ENCODE measurements at places on chromosomes 5 and 9. TPM values are rescaled to one million over a fixed set of nuclear protein-coding genes. Genes with fewer than 3 reads are reported as not detected.

DNA sequence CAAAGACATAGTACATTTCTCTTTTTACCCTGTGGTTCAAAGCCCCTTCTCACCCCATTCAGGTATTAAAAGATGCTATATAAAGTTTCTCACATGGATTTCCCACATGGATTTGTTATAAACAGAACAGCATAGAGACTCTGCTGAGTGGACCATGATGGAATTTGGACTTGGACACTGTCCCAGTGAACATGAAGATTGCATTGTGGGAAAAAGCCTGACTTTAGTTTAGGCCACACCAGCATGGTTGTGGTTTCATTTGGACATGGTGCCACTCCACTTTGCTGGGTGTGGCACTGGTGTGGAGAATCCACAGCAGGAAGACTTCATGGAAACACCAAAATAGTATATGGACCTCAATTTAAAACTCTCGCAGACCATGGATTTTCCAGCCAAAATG lies 124.6 kb downstream of the ARHGAP26 start:
- no peak for DNase-seq

- DNase-seq, result peak; percentile 50
Measured at GRCh38 chr5:134878403-134878802, 4.2 kb downstream of the TXNDC15 start.

Gene CKS2
- not detected for total RNA-seq

GRCh38 chr5:6480133-6481051 lies 31.7 kb downstream of the UBE2QL1 start:
- DNase-seq, result no peak

Gene CBY3
- not detected for total RNA-seq

- DNase-seq, result no peak
Measured at GRCh38 chr5:71946343-71947030, 160.8 kb upstream of the MAP1B start.

DNA sequence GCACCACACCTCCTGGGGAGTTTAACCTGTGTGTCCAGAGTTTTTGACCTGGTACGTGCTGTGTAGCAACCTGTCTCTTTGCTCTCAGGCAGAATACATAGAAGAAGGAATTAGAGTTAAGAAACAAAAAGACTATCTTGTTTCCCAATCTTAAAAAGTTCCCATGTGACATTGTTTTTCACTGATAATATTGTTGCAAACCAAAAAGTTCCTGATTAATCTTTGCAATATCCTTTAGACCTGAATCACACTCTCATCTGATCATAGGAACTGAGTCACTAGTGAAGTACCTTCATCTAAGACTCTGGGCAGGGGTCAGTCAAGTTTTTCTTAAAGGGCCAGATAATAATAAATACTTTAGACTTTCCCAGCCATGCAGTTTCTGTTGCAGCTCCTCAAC lies 35.1 kb downstream of the BASP1 start:
- no peak for DNase-seq

DNA sequence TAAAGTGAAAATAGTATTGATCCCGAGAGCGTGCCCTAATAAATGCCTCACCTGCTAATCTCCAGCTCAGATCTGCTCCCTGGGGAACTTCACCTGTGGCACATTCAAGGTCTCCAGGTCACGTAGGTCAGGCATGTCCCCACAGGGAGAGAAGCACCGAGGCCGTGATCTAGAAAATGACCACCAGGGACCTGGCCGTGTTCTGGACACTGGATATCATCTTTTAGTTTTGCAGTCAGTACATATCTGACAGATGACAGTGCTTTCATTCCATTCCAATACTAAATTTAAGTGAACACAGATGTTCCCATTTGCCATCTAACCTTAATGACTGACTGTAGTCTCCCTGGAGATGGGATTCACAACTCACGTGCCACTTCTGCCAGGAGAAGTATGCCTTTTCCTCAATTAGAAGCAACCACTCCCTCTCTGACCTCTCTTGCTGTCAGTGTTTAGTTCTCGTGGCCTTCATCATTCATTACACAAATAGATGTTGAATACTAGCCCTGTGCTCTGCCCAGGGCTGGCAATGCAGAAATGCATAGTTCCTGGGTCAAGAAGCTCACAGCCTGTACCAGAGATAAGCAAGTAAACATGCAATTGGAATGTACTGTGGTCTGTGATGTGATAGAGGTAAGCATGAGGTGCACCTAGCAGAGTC lies 276.5 kb downstream of the NTRK2 start:
- no peak for DNase-seq

Gene SPINK6
- not detected for total RNA-seq

Gene C6
- total RNA-seq, result not detected

DNA sequence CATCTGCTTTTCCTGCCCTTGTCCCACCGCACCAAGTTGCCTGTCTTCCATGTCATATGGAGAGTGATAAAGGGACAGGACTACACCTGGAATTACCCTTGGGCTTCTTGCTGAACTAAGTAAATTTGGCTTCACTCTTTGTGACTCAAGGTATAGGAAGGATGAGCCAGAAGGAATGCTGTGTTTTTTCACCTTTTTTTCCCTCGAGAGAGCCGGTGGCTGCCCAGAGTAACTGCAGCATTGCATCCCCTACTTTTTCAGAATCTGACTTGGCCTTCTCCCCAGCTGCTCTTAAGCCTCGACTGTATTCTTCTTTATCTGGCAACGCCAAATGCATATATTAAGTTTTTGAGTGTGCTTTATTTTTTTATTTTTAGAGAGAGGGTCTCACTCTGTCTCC lies 38.4 kb downstream of the RCL1 start:
- DNase-seq, result no peak

DNA sequence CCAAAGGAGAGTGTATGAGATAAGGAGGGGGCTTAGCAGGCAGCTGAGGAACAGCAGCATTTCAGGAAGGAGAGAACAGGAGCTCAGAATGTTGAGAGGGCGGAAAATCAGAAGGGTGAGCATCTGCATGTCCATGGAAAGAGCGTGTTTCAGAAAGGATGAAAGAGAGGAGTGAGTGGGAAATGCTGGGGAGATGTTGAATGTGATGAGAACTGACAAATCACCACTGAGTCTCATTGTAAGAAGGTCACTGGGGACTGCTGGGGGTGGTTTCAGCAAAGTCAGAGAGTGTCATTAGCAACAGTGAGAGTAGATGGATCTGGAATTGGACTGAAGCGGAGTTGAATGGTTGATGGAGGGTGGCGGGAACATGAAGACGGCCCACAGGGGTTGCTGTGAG lies 65.8 kb downstream of the ANKRD33B start:
- no peak for DNase-seq

GRCh38 chr9:125486576-125486975 lies 220.4 kb downstream of the MAPKAP1 start:
- DNase-seq, result no peak

DNA sequence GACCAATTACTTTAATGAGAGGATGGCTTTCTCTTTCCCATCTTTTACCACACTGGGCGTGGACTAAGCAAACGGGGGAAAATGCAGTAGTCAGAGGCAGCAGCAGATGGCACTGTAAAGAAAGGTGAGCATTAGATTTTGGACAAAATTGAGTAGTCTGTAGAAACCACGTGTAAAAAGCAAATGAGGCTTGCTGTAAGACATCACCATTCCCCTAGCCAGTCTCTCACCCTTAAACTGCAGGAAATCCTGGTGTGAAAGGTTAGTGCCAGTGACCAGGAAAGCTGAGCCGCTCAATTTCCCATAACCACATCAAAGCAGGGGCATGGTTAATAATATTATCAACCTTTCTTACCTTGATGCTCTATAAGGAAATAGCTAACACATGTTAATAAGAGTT lies 31.8 kb downstream of the SPATA31C2 start:
- peak; percentile 27 for DNase-seq

Gene BRINP1
- not detected for total RNA-seq

DNA sequence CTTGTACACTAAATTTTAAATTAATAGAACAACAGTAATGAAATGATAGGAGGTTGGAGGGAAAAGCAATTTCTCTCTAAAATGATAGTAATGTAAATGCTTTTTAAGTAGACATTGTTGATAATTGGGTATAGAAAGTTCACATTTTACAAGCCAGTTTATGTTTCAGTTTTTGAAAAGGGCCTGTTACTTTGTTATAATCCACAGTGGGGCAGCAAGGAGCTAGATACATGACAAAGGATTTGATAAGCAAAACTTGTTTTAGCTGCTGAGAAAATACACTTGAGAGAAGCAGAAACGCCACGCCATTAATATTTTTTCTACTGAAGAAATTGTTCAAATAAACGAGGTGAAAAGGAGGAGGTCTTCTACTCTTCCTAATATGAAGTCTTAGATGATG lies 30.2 kb downstream of the SREK1 start:
- peak; percentile 45 for DNase-seq
